ENCODE measurements at places on chromosomes 16 and 17. TPM values are rescaled to one million over a fixed set of nuclear protein-coding genes. Genes with fewer than 3 reads are reported as not detected.

The MYOCD gene
- total RNA-seq: 26.5 TPM

The TMEM92 gene
- 0.74 TPM for total RNA-seq

The GRAPL gene
- total RNA-seq: not detected

The CCL2 gene
- total RNA-seq: 15.2 TPM

The TUBG1 gene
- 33.9 TPM for total RNA-seq

Measured in vagina (tissue), 2 donors.